Smooth muscle cell of the brain vasculature (primary cell): ENCODE measurements at places on chromosomes 6 and 20.

- DNase-seq, result no peak
Observed at GRCh38 chr6:170224694-170225660, 65.9 kb downstream of the DLL1 start.

GRCh38 chr6:152984513-152984872 lies 1.7 kb upstream of the FBXO5 start:
- DNase-seq, result no peak

- DNase-seq, result no peak
Observed at GRCh38 chr6:11810854-11811643, 32.4 kb upstream of the ADTRP start.

- no peak for DNase-seq
Observed at GRCh38 chr6:152680151-152680550, 17.5 kb upstream of the MYCT1 start.

GRCh38 chr6:12022481-12022880 lies 10.4 kb downstream of the HIVEP1 start:
- DNase-seq, result no peak

DNA sequence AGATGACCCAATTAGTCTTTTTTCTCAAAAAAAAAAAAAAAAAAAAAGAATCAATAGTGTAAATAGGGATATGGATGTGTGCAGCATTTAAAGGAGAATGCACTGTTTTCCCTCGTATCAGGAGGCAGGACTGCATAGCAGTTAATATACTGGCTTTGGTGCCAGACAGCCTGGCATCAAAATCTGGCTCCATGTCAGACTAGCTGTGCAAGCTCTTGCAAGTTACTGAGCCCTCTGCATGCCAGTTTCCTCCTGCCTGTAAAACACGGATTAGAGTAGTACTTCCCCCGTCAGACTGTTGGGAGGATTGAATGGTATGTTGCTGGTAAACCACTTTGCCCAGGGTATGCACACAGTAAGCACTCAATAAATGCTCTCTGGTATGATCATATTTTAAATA lies 594.2 kb upstream of the CHD6 start:
- DNase-seq, result no peak

GRCh38 chr6:41683273-41683522 lies 44.9 kb downstream of the MDFI start:
- DNase-seq, result no peak

DNA sequence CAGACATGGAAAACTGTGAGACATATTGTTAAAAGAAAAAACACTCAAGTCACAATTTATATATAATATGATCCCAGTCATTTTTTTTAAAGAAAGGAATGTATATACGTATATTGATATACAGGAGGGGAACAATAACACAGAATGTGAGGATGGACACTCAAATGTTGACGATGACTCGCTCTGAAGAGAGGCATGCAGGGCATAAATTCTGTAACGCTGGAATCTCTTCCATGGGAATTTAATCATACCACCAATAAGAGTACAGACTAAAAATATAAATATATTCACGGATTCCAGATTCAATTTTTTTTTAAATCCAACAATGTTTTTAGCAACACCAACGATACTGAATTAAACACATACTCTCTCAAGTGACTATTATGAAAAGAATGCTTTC lies 106.9 kb upstream of the CCDC28A start:
- no peak for DNase-seq

- DNase-seq, result no peak
Observed at GRCh38 chr6:157200611-157201010, 122.7 kb downstream of the TMEM242 start.

DNA sequence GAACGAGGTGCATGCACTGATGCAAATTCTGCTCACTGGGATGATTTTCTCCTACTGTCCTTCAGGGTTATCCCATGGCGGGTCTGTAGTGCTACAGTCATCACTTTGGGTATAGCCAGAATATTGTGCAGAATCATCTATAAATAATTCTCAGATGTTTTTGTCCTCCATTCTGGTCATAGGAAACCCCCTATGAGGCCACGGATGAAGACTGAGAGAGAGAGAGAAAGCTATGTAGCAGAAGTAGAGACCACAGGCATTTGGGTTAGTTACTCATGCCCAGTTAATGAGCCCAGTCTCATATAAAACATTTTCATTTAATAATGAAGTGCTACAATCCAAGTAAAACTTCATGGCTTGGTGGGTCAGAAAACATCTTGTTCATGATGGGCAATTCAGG lies 145.1 kb upstream of the PLN start:
- DNase-seq, result no peak

DNA sequence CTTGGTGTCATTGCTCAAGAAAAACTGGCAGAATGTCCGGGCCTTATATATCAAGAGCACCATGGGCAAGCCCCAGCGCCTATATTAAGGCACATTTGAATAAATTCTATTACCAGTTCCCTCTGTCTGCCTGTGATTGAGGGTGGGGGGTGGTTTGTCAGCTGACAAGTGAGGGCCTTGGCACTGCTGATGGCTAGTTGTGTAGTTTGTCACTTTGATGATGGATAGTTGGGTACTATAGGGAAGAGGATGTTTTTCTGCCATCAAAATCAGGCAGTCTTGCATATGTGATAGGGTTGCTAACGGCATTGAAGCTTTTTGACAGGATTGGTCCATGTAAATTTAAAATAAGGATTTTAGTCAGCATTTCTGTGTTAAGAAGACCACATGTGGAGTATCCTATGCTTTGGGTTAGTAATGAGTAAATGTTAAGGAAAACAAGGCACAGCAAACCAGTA lies 2.5 kb downstream of the RPL10A start:
- DNase-seq, result no peak

DNA sequence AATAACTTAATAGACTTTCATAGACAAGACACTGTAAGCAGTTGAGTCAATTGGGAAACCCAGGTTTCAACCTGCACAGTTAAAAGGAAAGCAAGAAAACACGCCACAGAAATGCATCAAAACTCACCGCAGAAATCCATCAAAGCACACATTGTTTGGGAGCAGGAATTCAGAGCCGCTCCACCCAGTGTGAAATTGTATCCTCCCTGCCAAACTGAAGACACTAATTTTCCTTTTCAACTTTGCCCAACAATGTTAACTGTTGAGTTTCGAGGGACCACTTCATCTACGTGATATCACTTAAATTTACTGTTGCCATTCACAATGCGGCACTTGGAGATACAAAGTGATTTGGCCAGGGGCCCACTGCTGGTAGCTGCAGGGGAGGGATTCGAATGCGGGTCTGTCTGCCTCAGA lies 92.7 kb downstream of the DACT2 start:
- no peak for DNase-seq

DNA sequence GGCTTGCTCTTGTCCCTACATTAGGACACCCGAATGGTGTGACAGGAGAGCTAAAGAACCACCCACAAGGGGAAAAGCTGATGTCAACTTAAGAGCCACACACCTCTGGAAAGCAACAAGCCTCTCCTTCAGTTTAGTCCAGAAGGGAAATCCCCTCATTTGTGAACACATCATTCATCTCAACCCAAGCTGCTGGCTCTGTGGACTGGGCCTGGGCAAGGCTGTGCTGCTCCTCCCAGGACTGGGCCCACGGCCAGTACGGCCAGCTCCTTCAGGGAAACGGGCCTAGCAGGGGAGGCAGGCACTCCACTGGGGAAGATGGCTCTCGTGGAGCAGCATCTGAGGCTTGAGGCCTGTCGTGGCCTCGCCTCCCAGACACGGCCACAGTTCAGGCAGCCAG lies 12.8 kb upstream of the SLC4A11 start:
- DNase-seq, result no peak

DNA sequence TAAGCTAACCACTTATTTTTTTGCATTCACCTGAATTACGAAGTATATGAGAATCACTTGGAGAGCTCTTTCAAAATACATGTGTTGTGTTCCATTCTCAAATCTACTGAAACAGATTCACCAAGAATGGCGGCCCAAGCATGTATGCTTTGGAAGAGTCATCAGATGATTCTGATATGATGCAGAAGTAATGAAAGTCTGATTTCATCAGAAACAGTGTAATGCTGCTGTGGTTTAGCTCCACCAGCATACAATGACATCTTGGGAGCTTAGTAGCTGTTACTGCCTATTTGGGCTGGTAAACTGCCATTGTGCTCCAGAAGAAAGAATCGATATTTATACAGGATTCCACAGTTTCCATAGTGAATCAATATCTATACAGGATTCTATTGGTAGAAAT lies 52.9 kb downstream of the UBR2 start:
- DNase-seq, result no peak
